ENCODE measurements at places on chromosomes 7 and 10. TPM values are rescaled to one million over a fixed set of nuclear protein-coding genes. Genes with fewer than 3 reads are reported as not detected.

KEL gene
- total RNA-seq, result not detected

DNA sequence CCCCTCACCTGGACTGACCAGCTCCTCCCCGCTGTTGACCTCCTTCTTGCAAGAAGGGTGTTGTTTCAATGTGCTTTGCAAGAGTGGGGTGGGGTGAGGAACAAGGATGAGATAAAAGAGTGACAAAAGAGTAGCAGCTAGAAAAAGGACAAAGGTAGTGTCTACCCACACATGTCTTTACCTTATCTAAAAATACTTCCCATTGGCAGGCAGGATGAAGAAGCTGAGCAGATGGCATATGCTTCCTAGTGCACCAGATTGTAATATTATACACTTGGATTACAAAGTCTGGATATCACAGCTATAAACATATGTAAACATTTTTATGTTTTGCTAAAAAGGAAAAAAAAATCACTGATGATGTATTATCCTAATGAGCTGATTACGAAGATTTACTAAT lies 34.5 kb downstream of the CHN2 start:
- DNase-seq, result no peak
- no peak overlapping the region for H3K4me3 ChIP-seq
- no peaks in the 10 kb centered on the region for H3K27me3 ChIP-seq

DNA sequence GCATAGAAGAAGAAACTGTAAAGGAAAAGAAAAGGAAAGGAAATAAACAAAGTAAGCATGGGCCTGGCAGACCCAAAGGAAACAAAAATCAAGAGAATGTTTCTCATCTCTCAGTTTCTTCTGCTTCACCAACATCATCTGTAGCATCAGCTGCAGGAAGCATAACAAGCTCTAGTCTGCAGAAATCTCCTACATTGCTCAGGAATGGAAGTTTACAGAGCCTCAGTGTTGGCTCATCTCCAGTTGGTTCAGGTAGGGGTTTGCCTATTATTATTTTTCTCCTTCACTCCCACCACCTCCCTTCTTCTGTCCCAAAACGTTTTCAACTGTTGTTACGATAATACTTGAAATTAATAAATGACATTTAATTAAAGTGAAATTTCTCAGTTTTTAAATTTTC lies 139.6 kb downstream of the MLLT10 start:
- H3K27ac ChIP-seq, result no peak overlapping the region
- peaks cover 8% of the 10 kb centered on the region for H3K4me1 ChIP-seq
- H3K4me3 ChIP-seq, result no peak overlapping the region

DNA sequence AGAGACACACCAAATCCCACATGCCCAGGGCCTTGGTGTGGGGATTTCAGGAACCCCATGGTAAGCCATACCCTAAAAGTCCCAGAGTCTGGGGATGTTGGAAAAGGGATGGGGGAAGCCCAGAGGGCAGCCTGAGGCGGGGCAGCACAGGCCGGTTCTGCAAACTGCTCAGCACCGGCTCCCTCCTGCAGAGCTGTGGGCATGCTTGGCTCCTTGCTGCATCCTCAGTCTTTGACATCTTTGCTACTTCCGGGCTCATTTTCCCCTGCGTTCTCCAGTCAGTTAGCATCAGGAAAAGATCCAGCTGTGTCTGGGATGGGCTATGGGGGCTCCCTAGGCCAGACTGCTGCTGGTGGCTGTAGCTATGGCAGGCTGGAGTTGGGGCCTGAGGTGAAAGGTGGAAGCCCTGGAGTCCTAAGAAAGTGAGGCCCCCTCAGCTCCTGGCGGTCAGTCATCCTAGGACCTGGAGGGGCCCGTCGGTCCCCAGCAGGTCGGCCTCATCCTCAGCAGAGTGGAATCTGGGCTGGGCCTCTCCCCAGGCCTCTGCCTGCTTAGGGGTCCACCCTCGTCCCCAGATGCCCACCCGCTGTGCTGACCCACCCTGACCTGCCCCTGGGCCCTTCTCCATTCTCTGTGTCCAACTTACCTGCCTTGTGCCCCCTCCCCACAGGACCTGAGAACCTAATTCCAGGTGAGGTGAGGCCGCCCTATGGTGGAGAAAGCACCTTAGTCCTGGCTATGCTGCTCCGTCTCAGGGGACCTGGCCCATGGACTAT lies 9.3 kb downstream of the TBATA start:
- no peak overlapping the region for H3K27ac ChIP-seq
- no peaks in the 10 kb centered on the region for H3K36me3 ChIP-seq
- DNase-seq, result no peak
- no peaks in the 10 kb centered on the region for H3K4me1 ChIP-seq

PRXL2A gene
- total RNA-seq, result 57.4 TPM

GRCh38 chr7:3648276-3648675 lies 347.2 kb downstream of the SDK1 start:
- H3K27ac ChIP-seq, result no peak overlapping the region
- no peaks in the 10 kb centered on the region for H3K27me3 ChIP-seq
- H3K36me3 ChIP-seq, result peaks cover under 1% of the 10 kb centered on the region
- H3K4me3 ChIP-seq, result no peak overlapping the region
- DNase-seq, result no peak
- no peaks in the 10 kb centered on the region for H3K4me1 ChIP-seq

GRCh38 chr10:11787374-11787773 lies 35.8 kb upstream of the PROSER2 start:
- H3K27ac ChIP-seq, result no peak overlapping the region
- no peaks in the 10 kb centered on the region for H3K4me1 ChIP-seq
- no peak overlapping the region for H3K4me3 ChIP-seq
- H3K36me3 ChIP-seq, result no peaks in the 10 kb centered on the region
- H3K27me3 ChIP-seq, result no peaks in the 10 kb centered on the region

- H3K27ac ChIP-seq, result no peak overlapping the region
- no peaks in the 10 kb centered on the region for H3K27me3 ChIP-seq
- DNase-seq, result no peak
- no peak overlapping the region for H3K4me3 ChIP-seq
These were observed 605.4 kb downstream of the INHBA start for GRCh38 chr7:41097501-41097900.

GRCh38 chr7:34165927-34166550 lies 260.7 kb downstream of the BMPER start:
- DNase-seq, result no peak
- H3K27ac ChIP-seq, result no peak overlapping the region
- H3K4me1 ChIP-seq, result no peaks in the 10 kb centered on the region

GPR37 gene
- 2.3 TPM for total RNA-seq

DNA sequence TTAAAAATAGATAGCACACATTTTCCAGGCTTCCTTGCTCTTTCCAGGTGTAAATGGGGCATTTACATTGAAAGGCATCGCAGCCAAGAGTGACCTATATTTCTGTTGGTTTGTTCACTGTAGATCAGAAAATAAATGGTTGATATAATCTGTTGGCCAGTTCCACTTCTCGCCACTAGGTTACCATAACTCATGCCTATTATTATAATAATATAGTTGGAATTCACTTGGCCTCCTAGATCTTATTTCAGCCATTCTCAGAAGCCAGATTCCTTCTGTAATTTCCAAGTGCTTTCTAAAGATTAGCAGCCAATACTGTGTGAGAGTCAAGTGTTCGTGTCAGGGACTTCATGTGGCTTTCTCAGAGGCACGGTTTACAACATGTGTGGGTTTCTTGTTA lies 179.5 kb downstream of the DNAH11 start:
- H3K36me3 ChIP-seq, result no peaks in the 10 kb centered on the region
- DNase-seq, result no peak
- H3K27me3 ChIP-seq, result no peaks in the 10 kb centered on the region
- no peak overlapping the region for H3K4me3 ChIP-seq
- H3K4me1 ChIP-seq, result no peaks in the 10 kb centered on the region
- H3K27ac ChIP-seq, result no peak overlapping the region

PHYHIPL gene
- 0.82 TPM for total RNA-seq

DNA sequence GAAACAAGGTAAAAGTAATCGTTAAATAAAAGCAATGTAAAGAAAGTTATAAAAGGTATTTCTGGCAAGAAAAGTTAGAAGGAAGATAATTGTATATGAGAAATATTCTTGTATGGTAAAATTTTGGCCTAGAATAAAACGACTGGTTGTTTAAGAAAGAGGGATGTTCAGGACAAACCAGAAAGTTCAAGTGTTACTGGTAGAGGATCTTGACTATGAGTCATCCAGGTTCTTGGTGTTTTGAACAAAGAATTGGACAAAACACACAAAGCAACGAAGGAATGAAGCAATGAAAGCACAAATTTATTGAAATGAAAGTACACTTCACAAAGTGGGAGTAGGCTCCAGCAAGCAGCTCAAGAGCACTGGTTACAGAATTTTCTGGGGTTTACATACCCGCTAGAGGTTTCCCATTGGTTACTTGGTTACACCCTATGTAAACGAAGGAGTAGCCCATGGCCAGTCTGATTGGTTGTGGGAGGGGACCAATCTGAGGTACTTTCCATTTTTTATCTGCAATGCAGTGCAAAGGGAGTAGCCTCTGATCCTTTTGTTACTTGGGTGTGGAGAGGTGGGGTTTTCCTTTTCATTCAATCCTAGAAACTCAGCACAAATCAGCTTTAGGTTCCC lies 22.4 kb upstream of the GARS1 start:
- no peaks in the 10 kb centered on the region for H3K4me1 ChIP-seq
- H3K27me3 ChIP-seq, result no peaks in the 10 kb centered on the region
- DNase-seq, result no peak
- peaks cover 21% of the 10 kb centered on the region for H3K36me3 ChIP-seq
- H3K27ac ChIP-seq, result no peak overlapping the region

C10orf143 gene
- total RNA-seq, result 2.7 TPM

PLA2G12B gene
- total RNA-seq, result not detected

GRCh38 chr7:155017834-155018233 lies 14.9 kb upstream of the PAXIP1 start:
- H3K36me3 ChIP-seq, result no peaks in the 10 kb centered on the region
- H3K27ac ChIP-seq, result no peak overlapping the region
- H3K27me3 ChIP-seq, result no peaks in the 10 kb centered on the region
- no peaks in the 10 kb centered on the region for H3K4me1 ChIP-seq
- H3K4me3 ChIP-seq, result no peak overlapping the region

GRCh38 chr7:135716677-135717238 lies 11.2 kb downstream of the SLC13A4 start:
- H3K4me1 ChIP-seq, result peaks cover 6% of the 10 kb centered on the region
- no peaks in the 10 kb centered on the region for H3K36me3 ChIP-seq
- no peaks in the 10 kb centered on the region for H3K27me3 ChIP-seq
- no peak for DNase-seq
